ENCODE measurements at places on chromosomes 7 and 10.

DNA sequence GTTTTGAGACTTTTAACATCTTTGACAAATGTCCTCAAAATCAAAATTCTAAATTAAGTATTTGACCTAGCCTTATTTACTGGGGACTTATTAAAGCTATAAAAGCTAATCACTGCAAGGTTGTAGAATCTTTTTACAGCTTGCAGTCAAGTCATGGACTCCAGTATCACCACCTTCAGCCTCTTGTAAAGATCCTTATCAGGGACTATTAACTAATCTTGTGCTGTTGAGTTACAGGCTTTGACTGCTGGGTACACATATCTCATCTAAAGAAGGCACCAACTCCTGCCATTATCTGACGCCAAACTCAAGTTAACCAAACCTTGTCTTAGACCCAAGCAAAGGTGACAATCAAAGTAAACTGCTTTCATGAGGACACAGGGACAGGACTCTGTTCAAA, 621.0 kb upstream of the IGFBP3 start:
- no peak for DNase-seq

DNA sequence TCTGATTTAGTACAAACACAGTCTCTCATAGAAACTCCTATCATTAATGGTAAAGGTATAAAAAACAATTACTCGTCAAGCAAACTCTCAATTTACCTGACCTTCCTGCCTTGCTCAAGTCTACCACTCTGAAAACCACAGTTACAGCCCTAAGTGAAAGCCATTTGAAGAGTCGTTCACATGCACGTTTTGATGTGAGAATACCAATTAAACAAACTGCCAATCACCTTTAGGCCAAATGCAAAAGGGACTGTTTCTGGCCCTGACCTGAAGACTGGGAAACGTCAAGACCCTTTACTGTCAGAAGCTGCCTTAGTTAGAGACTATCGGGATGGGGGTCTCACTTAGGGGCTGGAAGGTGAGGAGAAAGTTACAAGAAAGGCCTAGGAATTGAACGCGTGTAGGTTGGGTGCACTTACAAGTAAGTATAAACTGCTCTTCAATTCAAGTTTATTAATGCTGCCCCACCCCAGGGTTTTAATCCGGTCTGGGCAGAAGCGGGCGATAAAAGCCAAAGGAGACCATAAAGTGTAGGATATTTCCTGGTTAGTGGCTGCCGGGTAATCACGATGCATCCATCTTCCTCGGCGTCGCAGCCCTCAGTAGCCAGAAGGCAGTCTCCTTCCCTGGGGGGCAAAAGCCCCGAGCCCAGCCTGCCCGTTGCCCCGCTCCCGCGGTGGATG, 935 bp downstream of the TM9SF3 start:
- DNase-seq: no peak

GRCh38 chr7:130273933-130274255, 7.2 kb downstream of the CPA2 start:
- DNase-seq: peak; percentile 72

DNA sequence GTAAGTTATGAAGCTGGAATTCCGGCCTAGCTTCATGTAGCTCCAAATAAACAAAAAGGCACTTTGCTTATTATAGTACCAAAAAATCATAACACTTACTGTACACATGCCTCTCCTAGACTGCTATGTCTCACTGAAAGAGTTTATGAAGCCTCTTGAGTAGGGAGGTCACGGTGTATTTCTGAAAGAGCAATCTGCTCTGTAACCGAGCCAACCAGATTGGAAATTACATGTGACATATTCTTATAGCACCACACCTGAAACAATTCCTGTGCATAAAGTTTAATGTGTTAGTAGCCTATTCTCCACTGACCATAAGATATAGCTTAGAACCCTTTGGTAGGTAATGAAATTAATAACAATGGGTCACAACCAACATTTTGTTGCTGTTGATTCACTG, 1.3 kb upstream of the FAM3C start:
- DNase-seq: no peak

DNA sequence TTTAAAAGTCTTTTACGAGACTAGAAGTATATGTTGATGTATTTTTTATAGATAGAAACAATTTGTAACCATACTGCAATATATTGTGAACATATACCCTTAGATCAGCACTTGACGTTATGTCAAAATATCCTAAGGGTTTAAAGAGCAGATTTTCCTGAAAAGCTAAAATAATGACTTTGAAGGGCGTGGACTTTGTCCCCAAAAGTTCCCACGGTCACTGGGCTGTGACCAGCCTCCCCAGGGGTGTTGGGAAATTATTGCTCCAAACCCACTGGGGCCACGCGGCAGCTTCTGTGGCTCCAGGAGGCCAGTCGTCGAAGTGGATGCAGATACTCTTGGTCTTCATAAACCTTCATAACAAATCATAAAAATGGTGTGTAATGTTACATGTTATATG, 29.9 kb downstream of the DNAJB6 start:
- DNase-seq: no peak

- DNase-seq: no peak
These were observed 307.8 kb upstream of the TPK1 start for GRCh38 chr7:145143685-145144084.

DNA sequence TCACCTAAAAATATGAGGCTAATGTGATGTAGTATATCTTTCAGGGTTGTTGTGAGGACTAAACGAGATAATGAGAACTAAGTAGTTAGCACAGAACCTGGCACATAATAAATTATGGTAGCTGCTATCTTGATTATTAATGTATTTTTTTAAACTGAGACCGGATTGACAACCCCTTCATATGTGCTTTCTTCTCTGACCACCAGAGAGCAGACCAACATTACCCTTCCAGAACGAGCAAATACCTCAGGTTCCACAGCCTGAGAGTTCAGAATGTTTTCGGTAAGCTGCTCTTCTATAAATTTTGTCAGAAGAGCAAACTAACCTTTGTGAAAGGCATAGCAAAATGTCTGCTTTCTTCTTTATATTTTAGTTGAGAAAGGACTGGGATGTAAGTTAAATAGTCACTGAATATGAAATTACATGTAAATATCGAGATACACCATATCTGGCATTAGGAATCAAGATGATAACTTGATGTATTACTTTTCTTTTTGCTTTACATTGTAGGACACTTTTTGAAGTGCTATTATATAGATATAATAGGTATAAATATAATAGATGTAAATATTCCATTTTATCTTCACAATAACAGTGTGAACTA, 13.6 kb upstream of the BPGM start:
- no peak for DNase-seq

DNA sequence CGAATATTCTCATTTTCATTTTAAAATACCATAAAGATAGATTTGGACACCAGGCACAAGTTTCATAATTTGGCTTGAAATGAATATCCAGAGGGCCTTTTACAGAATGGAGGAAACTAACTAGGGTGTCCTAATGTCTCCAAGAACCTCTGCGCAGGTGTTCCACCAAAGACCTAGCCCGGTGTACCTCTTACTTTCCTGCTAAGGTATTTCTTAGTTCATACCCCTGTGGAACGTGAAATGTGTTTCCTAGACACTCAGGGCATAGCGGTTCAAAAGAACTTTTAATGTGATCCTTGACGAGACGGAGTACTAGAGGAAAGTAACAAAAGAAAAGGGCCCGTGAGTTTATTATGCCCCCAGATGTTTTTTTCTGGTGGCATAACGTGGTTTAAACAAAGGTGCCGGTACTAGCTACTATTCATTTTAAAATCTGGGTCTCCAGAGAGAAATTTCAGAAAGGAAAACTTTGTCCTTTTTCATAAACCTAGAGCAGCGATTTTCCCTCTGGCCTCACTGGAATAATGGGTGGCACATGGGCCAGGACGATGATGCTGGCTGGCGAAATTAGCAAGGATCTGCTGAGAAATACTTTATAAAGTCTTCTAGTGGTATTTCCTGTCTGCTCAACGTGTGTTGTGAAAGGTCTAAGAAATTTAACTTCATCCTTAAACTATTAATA, 1.4 kb downstream of the APBB1IP start:
- no peak for DNase-seq

DNA sequence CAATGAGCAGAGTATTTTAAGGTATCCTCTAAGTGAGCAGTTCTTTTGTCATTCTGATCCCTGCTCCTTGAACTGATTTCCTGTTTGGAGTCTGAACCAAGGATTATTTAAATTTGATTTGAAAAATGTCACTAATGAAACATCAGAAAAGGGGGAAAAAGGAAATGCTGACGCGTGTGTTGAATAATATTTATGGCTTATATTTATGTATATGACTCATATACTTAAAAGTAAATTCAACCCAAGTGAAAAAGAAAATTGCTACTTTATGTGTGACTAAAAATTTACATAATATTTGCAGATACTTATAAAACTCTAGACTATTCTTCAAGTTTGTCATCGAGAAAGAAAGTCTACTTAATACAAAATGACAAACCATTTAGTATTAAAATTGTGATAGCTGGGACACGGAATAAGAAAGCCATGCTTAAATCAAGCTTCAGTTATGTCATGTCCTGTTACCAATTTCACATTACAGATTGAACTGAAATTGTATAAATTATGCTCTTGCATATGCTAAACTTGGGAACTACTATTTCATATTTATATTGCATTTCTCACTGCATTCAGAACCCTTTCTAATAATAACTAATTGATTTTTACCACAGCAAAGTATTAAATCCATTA, 649.9 kb downstream of the MAGI2 start:
- DNase-seq: no peak

DNA sequence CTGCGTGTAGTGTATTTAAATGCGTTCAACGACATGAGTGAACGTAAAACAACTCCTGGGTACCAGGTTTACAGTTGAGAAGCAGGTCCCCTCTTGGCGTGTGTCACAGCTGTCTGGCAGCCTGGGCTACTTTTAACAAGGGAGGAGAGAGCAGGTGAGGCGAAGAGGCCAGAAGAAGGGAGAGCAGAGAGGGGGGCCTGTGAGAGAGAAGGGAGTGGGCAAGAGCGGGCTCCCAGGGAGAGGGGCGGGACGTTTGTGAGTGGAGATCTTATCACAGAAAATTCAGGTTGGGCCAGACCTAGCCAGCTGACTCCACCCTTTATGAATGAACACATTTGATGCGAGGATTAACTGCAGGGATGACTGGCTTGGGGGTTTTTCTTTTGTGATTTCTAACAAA, 154.0 kb downstream of the CAMK1D start:
- DNase-seq: no peak

DNA sequence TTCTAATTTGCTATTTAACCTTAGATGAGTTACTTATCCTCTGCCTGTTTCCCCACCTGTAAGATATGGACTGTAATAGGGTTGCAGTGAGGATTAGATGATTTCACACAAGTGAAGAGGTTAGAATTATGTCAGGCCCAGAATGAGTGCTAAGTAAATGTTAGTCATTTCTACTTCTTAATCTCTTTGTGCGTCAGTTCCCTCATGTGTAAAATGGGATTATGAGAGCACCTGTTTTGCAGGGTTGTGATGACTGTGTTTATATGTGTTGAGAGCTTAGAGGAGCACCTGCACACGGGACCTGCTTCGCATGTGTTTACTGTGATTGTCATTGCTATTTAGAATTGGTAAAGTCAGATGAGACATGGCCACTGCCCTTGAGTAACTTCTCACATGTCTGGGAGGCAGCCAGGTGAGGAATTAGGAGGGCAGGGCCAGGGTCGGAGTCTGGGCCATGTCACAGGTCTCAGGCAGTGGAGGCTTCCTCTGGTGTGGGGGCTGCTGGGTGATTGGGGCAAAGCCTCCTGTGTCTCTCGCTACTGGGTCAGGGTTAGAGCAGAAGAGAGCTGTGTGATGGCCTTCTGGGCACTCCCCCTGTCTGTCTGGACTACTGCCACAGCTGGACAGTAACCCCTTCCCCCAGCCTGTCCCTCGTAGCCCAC, 106.7 kb downstream of the WDFY4 start:
- DNase-seq: no peak

GRCh38 chr10:70982443-70982842, 94.1 kb upstream of the PCBD1 start:
- DNase-seq: no peak

DNA sequence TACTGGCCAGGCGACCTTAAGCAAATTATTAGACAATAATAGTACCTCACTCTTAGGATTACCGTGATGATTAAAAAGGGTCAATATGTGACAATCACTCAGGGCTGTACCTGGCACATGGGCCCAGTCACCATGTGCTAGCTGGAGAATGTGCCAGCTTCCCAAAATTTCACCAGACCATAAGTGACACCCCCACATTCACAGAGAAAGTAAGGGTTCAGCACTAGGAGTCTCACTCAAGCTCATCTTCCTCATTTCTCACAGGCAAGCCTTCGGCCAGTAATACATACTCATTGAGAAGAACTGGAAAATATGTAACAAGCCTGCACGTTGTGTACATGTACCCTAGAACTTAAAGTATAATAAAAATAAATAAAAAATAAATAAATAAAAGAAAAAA, 22.4 kb upstream of the C10orf71 start:
- DNase-seq: no peak

DNA sequence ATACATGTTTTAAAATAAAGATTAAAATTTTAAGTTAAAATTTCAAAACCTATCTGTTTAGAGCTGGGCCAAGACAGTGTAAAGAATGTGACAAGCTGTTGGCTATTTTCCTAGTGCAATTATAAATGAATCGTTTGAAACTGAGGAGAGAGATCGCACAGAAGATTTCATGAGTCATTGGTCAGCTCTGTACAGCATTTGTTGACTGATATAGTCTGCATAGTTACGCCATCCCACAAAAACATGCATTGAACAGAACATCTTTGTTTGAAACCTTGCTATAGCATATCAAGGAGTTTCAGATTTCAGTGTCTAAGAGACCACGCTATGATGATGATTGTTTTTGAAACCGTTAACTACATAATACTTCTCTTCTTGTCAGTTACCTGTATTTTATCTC, 1.3 kb upstream of the C10orf67 start:
- DNase-seq: no peak

GRCh38 chr10:133565441-133566294, at the start of gene SYCE1:
Gene SYCE1, minus strand, starts transcription at chr10:133565583. Its CDS starts 54 bp downstream, at chr10:133565529.
- DNase-seq: no peak

DNA sequence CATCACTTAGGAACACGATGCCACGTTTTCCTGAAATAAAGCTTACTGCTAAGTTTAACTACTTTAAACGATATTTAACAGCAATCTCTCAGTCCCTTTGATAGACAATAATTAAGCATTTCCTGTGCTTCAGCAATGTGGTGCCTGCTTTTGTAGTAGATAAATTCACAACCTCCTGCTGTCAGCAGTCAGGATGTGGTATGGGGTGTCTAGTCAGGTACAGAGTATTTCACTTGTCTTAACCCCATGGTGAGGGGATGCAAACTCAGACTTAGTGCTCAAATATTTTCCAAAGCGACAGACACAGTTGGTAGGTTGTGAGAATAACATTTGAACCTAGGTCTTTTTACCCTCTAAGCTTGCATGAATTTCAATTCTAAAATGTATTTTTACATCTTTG, 526.2 kb upstream of the PFKP start:
- DNase-seq: no peak

- no peak for DNase-seq
These were observed 287.6 kb downstream of the LRMDA start for GRCh38 chr10:75718991-75719390.

GRCh38 chr10:131980761-131981428, 828 bp downstream of the BNIP3 start:
- peak; percentile 31 for DNase-seq

GRCh38 chr10:47031211-47031900, 120.1 kb downstream of the PTPN20 start:
- peak; percentile 85 for DNase-seq

- no peak for DNase-seq
These were observed 226.6 kb upstream of the RHOBTB1 start for GRCh38 chr10:61170594-61170993.

GRCh38 chr7:99422186-99422585, 13.4 kb downstream of the BUD31 start:
- no peak for DNase-seq
